ENCODE measurements at places on chromosomes 4 and X.

DNA sequence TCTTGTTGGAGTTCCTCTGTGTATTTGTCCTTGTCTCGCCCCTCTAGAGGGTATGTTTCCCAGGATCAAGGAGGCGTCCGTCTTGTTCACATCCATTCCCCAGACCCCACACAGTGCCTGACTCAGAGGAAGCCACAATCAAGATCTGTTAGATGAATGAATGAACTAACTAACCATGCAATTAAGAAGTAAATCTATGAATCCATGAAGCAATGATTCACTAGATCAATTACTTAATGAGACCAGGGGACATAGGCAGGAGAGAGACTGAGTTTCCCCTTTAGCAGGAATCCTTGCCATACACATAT lies 11.9 kb downstream of the BLOC1S4 start:
- no peak for DNase-seq

GRCh38 chrX:41561045-41561444 lies 113.9 kb downstream of the NYX start:
- no peak for DNase-seq

DNA sequence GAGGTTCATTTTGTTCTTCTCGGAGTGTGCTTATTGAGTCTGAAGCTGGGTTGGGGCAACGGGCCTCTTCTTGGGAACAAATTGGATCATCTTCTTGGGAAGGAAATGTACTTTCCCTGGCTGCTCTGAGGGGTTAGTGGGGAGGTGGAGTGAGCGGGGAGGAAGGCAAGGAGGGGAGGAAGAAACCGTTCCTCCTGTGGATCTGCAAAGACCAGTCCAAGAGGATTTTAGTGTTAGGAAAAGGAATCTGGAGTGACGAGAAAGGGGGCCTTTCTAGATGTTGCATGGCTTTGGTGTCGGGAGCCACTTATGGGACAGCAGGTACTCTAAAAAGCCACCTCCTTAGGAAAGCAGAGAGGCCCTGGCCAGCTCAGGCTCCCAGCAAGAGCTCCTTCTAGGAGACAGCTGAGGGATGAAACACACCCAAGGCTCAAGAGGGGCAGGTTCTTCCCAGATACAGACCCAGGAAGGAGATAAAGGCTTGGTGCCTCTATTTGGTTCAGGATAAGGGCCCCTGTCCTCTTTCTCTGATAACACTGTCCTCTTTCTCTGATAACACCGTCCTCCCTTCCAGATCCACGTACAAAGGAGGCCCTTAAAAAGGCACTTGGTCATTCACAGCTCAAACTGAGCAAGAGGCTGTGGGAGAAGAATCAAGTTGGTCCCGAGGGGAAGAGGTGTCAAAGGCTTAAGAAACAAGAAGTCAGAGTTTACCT lies 451 bp downstream of the SOD3 start:
- no peak for DNase-seq

DNA sequence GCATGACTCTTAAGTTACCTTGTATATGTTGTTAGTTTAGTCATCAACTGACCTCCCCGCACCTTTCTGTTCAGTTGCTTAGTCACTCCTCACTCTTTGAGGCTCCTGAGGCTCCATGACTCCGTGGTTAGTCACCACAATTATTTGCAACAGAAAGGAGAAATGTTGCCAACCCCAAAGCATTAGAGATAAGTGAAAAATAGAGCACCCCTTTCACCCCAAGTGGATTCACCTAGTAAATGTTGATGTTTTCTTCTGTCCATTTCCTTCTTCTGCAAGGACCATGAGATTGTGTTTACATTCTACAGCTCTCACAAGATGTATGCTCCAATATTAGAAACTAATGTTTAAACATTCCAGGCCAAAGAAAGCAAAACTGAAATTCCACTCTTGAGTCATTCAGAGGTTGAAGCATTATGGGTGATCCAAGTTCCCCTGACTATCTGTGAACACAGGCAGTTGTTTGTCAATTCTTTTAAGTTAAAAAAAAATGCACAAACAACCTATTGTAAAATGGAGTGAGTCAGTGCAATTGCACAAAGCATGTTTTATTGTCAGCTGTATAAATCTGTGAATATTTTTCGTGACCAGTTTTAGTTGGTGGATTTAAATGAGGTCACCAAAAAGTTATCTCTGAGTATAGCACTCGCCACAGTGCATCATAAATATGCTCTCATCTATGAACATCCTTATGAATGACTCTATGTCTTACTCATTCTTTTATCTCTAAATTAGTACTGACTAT lies 552.4 kb upstream of the MAGEB2 start:
- no peak for DNase-seq

GRCh38 chr4:139076016-139076744 lies 60.6 kb downstream of the NOCT start:
- no peak for DNase-seq

DNA sequence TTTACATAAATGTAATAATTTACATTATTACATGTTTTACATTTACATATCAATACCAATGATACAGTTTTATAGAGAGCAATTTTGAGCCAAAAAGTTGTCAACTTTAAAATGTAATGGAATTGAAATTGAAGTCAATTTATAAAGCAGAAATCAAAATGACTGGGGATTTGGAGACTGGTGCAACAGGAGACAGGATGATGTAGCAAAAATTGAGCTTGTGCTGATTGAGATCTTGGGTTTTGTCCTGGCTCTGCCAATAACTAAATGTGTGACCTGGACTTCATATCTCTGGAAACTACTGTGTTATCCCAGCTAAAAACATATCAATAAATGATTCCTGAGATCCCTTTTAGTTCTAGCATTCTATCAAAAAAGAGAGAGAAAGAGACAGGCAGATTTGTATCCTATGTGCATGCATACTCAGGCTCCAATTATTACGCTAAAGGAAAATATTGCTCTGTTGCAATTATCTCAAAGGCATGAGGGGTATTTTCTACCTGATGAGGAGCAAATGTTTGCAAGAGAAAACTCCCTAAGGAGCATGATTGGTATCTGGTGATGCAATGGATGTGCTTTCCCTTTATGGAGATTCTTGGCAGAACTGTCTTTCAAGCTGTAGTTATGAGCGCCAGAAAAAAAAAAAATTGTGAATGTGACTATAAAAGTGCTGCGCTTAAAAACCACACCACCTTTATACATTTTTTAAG lies 14.7 kb downstream of the EXOC1L start:
- DNase-seq: no peak

DNA sequence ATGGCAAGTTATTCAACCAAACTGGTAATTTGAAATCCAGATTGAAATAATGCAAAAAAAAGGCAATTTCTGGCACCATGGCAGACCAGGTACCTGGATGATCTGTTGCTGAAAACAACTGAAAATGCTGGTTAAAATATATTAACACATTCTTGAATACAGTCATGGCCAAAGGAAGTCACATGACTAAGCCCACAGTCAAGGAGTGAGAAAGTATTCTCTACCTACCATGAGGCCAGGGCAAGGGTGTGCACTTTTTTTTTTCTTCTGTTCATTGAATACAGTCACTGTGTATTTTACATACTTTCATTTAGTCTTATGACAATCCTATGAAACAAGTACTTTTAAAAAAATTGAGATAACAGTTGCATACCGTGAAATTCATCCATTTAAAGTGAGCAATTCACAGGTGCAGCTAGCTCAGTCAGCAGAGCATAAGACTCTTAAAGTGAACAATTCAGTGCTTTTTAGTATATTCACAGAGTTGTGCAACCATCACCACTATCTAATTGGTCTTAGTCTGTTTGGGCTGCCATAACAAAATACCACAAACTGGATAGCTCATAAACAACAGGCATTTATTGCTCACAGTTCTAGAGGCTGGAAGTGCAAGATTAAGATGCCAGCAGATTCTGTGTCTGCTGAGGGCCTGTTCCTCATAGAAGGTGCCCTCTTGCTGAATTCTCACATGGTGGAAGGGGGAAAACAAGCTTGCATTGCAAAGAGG lies 4.8 kb upstream of the MPP1 start:
- DNase-seq: no peak
